ENCODE measurements at places on chromosomes 12 and 14.

- H3K27ac ChIP-seq = no peak overlapping the region
- no peaks in the 10 kb centered on the region for H3K27me3 ChIP-seq
- no peaks in the 10 kb centered on the region for H3K4me1 ChIP-seq
- no peak overlapping the region for H3K4me3 ChIP-seq
- DNase-seq = no peak
These were observed 96.8 kb downstream of the ERGIC2 start for GRCh38 chr12:29283969-29284700.

DNA sequence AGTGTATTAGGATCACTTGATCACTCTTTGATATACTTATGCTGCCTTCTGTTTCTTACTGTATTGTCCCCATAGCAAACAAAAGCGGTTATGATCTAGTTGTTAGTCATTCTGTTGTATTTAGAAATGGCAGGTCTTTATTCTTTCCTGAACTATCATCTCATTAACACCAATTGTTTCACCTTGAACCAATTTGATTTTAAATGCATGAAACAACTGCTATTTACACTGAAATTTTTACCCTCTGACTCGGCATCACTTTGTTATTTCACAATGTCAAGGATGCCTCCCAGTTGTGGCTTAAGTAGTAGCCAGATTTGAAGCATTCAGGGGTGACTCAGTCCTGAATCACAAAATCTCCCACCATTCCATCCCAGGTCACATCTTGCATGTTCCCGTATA is 303.5 kb downstream of the EGLN3 start:
- no peak for DNase-seq
- no peaks in the 10 kb centered on the region for H3K36me3 ChIP-seq

DNA sequence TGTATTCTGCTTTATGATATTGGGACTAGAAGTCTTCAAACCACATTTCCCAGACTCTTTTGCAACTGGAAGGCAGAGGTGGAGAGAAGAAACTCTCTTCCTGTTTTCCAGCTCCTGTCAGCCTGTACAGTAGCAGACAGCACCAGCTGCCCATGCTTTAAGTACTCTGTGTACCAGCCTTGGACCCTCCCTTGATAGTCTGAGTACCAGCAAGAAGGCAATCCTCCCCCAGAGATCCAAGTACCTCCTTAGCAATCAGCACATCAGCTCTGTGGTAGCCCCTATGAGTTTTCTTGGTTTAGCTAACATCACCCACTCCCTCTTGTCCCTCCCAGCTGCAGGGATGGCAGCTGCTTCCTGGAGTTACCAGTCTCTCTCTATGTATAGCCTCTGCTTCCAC is 56.3 kb downstream of the STXBP6 start:
- no peaks in the 10 kb centered on the region for H3K36me3 ChIP-seq
- no peak for DNase-seq

DNA sequence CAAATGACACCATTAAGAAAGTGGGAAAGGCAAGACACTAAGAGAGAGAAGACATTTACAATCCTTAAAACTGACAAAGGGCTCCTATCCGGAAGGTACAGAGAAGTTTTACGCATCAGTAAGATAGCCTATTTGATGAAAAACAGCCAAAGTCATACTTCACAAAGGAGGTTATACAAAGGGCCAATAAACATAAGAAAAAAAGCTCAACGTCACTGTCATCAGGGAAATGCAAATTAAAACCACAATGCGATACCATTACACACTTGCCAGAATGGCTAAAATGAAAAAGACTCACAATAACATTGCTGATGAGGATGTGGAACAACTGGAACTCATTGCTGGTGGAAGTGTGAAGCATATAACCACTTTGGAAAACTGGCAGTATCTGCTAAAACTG is 168.6 kb upstream of the FAR2 start:
- H3K27ac ChIP-seq = no peak overlapping the region
- no peaks in the 10 kb centered on the region for H3K4me1 ChIP-seq
- no peaks in the 10 kb centered on the region for H3K36me3 ChIP-seq
- no peak overlapping the region for H3K4me3 ChIP-seq
- no peak for DNase-seq
- H3K27me3 ChIP-seq = no peaks in the 10 kb centered on the region

Measured in CD4-positive, CD25-positive, alpha-beta regulatory T cell (primary cell).